GM12878 (cell line): ENCODE measurements at places on chromosomes 2 and 18. TPM values are rescaled to one million over a fixed set of nuclear protein-coding genes. Genes with fewer than 3 reads are reported as not detected.

- DNase-seq, result no peak
Observed at GRCh38 chr2:64649626-64650025, 4.1 kb downstream of the SERTAD2 start.

Gene BMPR2
- 15.6 and 15.7 TPM in 2 replicates for total RNA-seq

- no peak for DNase-seq
Observed at GRCh38 chr18:8288472-8289195, 320.6 kb upstream of the RAB12 start.

GRCh38 chr2:28929581-28929980 is 35.1 kb downstream of the WDR43 start:
- DNase-seq, result no peak

- DNase-seq, result peak; percentile 77
Observed at GRCh38 chr18:63098018-63098981, 221.3 kb downstream of the BCL2 start.

Gene NEU2
- not detected in 2 replicates for total RNA-seq

DNA sequence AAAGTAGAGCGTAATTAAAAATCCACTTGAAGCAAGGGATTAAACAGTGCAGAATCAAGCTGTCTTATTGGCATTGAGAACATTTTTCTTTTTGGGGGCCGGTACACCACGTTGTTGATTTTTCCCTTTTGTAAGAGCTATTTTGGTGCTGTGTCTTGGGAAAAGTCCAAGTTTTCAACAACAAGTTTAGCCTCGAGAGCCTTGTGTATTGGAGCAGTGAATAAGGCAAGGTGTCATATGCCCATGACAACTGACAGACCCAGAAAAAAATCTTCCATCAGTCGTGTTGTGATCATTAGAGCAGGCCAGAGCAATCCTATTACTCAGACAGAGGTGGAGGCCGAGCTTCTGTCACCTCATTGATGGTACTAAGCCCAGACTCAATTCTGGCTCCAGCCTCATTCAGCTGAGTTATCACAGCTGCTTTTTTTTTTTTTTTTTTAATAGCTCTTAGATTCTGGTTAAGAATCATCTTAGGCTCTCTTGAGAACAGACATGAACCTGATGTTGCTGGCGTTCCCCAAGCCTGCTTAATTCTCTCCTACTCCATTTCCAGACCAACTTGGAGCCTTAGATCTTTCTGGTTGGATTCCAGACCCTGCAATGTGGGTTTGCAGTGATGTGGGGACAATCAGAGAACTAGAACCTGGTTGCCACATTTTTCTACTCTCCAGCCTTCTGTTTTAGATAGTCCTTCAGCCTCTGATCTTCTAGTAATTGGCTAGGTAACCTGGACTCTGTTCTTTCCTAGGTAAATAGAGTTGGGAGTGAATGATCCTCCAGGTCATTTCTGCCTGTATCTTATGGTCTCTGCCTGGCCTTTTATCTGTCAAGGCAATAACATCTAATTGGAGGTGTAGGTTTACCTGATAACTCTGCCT is 43.1 kb downstream of the MOGAT1 start:
- no peak for DNase-seq

GRCh38 chr18:3842844-3843243 is 392.9 kb downstream of the TGIF1 start:
- DNase-seq, result no peak

GRCh38 chr2:191486584-191487320 is 191.2 kb upstream of the NABP1 start:
- DNase-seq, result no peak

Gene CNDP1
- total RNA-seq, result not detected in 2 replicates
